Activated CD8-positive, alpha-beta memory T cell treated with anti-CD3 and anti-CD28 coated beads, Interleukin-2, amount 50 U/mL, for 4 hours (primary cell): ENCODE measurements at places on chromosomes 6 and 20.

DNA sequence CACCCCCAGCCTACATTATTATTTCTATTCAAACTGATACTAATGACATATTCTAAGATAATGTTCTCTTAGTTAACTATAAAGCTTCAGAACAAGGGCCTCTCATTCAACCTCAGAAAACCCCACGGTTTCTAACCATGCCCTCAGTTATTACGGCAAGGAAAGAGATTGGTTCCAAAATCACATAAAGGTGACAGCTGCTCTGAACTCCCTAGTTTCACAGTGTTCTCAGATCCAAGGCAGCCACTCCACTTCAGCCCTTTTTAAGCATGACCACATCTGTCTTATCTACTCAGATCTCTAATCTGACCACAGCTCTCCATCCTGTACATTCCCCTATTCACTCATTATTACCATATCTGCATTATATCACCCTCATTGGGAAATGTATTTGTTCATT, 98.8 kb upstream of the CEP85L start:
- DNase-seq: no peak

DNA sequence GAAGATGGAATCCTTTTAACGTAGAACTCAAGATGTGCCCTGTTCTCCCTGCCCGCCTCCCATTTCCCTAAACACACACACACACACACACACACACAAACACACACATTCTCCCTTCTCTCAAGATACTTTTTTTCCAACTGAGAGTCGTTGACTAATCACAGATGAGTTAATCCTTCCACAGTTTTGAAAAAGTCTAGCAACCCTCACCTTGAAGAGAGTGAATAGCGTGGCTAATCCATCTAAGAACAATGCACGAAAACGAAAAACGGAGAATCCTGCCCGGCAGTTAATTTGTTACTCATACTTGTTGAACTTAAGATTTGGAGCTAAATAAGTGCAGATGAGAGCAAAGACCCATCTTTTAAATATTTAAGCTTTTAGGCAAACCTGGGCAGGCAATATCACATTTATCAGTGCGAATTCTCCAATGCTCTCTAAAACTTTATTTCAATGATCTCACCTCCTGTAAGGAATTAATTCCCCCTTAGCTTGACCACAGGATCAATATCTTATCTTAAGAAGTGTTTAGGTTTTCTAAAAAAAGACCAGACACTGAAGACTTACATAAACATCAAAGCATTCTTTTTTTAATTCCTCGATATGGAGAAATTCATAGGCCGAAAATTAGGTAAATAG, 1.1 kb downstream of the AGPAT4 start:
- no peak for DNase-seq

DNA sequence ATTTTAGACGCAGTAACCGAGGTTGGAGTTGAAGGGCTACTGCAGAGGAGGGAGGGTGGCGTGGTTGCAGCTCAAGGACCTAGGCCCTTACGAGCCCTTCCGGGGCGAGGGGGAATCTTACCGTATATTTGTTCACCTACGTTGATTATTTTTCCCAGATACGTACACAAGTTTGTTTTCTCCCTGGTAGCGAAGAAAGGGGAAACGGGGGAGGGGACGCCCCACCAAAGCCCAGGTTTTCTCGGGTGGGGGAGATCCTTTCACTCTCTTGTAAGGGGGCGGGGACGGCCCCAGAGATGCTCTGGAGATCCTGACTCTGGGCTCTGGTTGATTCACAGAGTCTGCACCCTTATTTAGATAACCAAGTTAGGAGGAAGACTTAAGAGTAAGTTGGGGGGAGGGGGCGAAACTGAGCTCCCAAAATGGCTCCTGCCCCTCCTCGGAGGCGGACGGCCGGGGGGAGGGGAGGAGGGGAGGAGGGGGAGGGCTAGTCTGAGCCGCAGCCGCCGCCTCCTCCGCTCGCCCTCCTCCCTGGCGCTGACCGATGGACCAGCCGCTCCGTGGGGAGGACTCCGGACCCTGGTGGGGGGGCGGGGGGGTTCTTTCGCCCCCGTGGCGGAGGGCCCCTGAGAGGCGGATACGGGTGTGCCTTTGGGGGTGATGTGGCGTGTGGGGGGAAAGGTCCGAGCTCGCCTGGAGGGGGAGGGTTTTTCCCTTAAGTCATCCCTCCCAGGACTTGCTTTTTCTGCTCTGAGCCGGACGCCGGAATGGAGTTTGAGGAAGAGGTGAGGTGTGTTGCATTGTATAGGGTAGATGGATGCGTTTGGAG, 2.2 kb downstream of the BRD2 start:
- peak; percentile 75 for DNase-seq

GRCh38 chr20:43961541-43962471, 47.2 kb downstream of the TOX2 start:
- DNase-seq: no peak

DNA sequence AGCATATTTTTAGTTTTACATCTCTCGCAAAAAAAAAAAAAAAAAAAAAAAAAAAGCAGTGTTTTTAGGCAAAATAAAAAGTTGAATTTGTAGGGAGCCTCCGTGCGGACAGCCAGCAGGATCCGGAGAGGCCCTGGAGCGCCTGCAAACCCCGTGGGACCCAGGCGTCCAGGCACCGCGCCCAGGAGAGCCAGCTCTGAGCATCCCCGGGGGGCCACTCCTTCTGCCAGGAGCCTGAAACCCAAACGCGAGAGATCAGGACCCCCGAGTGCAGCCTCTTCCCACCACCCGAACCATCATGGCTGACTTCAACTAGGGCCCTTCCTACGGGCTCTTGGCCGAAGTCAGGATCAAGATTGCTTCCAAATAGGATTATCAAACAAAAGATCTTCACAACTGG, 54.1 kb upstream of the LY86 start:
- no peak for DNase-seq

DNA sequence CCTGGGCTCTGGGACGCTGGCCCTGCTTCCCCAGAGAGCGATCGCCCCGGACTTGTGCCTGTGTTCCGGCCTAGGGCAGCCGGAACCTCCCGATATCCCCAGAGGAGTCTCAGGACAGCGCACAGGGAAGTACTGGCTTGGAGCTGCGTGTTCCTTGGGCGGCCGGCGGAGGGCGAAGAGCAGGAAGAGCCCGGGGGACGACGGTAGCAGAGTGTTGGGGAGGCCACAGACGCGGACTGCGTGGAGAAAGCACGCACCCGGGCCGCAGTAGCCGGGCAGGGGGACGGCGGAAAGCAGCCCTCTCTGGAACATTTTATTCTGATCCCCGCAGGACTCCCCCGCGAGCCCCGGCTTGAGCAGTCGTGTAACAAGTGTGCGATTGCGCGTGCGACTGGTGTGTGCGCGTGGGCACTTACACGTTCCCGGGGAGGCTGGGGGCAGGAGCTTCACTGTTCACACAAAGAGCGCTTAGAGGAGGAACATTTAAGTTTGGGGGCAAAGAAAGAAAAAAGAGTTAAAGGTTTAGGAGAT, 36.1 kb downstream of the NCR2 start:
- DNase-seq: no peak

- DNase-seq: no peak
Measured at GRCh38 chr20:50628853-50629669, 62.3 kb downstream of the RIPOR3 start.

- DNase-seq: no peak
Measured at GRCh38 chr6:119952696-119953095, 603.1 kb upstream of the MAN1A1 start.

DNA sequence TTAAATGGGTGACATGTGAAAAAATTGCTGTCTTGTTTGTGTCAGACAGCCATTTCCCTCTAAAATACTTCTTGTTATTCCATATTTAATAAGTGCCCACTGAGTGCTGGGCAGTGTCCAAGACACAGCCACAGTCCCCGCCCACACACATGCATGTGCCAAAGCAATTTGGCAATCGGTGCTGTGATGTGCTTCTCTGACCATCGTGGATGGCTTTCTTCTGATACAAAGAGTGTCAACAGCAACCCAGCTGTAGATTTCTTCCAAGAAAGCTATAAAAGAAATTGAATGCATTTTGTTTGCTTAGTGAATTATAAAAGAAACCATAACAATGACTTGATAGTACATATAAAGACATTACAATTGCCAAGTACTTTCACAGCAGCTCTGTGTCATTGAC, 140.5 kb upstream of the ATXN1 start:
- DNase-seq: no peak

GRCh38 chr20:38452880-38453624, 17.9 kb upstream of the SNHG17 start:
- no peak for DNase-seq

DNA sequence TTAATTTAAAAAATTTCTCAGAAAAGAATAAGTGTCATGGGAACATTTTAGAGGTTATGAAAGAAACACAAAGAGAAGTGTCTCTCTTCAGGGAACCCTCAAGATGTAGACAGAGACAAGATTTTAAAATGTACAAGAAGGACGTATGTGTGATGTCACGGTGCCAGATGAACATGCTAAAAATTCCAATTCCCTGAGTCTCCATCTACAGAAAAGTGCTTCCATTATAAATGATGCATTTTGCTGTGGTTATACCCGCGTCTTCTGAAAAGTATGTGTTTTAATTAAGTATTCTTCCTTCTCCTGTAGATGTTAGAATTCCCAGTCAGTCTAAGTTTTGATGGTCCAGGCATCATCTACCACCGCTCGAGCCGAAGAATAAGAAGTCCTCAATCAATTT, 489.1 kb downstream of the PREX1 start:
- DNase-seq: no peak

DNA sequence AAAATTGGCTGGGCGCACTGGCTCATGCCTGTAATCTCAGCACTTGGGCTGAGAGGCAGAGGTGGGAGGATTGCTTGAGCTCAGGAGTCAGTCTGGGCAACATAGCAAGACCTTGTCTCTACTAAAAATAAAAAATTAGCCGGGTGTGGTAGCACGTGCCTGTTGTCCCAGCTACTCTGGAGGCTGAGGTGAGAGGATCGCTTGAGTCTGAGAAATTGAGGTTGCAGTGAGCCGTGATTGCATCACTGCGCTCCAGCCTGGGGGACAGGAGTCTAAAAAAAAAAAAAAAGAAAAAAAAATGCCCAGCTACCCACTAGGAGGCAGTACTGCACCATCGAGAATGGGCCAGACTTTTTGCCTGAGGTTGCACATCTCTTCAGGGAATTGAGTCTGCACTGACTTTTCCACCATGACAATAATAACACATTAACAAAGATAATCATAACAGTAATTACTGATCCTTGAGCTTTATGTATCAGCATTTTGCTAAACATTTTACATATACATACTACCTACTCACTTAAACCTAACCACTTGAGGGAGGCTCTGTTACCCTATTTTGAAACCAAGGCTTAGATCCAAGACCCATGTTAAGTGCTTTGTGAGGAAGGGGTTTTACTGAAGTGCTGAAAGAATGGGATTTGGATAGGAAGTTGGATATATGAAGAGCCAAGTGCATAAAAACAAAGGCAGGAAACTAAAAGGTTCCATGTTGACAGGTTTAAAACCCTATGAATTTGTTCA, 21.0 kb downstream of the SRSF3 start:
- DNase-seq: peak; percentile 35

GRCh38 chr20:63766695-63767426, 27.3 kb downstream of the SLC2A4RG start:
- no peak for DNase-seq

GRCh38 chr6:128074567-128074966, 173.7 kb upstream of the THEMIS start:
- no peak for DNase-seq

- peak; percentile 9 for DNase-seq
Measured at GRCh38 chr20:64116541-64117431, 9.4 kb upstream of the NPBWR2 start.
